Ureter (tissue), 1 donor: ENCODE measurements at places on chromosomes 12 and 14. TPM values are rescaled to one million over a fixed set of nuclear protein-coding genes. Genes with fewer than 3 reads are reported as not detected.

GRCh38 chr12:127556231-127556886 is 710.6 kb upstream of the TMEM132C start:
- DNase-seq: no peak

DNA sequence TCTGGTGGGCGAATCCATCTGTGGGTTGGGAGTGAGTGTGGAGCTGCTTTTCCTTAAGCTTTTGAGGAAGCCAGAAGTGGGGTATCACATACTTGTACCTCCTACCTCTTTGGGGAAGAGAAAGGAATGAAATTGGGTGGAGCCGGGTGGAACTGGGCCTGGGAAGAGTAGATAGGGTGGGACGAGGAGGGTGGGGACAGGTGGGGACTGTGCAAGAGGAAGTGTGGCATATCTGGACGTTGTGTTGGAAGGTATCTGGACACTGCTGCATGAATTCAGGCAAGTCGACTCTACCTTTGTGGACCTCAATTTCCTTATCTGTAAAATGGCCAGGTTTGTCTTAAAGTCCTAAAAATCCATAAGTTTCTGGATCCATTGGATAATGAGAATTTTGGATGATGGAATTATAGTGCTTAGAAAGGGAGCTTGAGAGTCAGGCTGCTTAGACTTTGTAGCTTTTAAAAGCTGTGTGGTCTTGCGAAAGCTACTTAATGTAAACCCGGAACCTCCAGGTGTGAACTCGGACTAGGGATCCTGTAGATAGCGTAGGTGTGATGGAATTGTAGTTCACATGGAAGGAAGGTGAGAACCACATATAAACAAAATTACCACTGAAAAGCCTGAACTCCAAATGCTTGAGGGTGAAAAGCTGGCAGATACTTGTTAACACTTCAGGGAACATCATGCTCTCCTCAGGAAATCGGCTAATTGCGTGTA is 2.1 kb downstream of the VRTN start:
- no peak for DNase-seq

DNA sequence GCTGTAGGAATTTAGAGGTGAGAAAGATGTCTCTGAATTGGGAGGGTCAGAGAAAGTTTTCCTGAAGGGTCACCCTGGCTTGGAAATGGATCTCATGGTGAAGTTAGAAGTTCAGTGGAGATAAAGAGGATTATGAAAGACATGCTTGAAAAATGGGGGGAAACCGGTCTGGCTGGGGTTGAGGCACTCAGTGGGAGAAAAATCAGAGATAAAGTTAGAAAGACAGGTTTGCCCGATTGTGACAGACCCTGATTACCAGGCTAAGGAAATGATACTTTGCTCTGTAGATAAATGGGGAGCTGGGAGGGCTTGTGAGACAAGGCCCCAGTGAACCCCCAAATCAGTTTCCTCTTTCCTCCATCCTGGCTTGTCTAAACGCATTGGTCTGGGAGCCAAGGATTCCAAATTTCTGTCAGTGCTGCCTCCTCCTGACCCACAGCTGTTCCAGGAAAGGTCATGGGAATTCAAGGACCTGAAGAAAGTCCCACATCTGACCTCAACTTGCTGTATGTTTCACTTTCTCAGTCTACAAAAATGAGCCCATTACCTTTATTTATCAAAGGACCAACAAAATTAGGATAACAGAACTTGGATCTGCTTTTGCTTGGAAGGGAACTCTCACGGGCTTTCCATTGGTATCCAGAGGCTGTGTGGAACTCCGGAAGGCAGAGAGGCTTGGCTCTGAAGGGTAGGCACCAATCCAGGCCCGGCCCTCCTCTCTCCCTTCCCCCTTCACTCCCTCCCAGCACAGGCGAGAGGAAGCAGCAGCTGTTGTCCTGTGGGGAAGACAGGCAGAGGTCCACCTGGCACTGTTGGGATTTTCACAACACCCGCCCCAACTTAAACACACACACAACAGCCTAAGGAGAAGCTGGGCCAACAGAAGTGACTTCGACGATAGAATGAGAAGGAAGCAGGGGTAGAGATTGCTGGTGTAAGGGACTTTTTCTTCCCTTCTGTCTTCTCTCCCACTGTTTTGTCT is 3.4 kb upstream of the RNASE7 start:
- DNase-seq: peak; percentile 79

- peak; percentile 56 for DNase-seq
Measured at GRCh38 chr12:118404876-118405521, 28.6 kb downstream of the SUDS3 start.

GRCh38 chr14:21019366-21019765 is 5.5 kb downstream of the NDRG2 start:
- no peak for DNase-seq

DNA sequence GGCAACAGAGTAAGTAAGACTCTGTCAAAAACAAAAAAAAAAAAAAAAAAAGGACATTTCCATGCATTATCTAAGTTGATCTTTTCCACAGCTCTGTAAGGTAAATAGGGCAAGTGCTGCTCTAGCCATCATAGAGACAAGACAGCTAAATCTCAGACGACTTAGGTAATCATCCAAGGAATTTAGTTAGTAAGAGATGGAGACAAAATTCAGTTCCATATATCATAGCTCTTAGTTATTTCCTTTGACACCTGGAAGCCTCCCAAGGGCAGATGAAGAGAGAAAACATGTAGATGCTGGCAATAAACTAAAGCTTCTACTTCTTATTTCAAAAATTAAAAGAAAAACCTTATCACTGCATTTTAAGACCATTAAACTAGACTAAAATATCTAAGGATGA is 48.7 kb downstream of the ST8SIA1 start:
- DNase-seq: no peak

Gene TMEM132C
- total RNA-seq: 12.6 TPM

Gene TEX22
- 6.2 TPM for total RNA-seq

- DNase-seq: no peak
Measured at GRCh38 chr12:128933926-128934325, 80.6 kb downstream of the GLT1D1 start.

GRCh38 chr12:128932521-128932920 is 79.2 kb downstream of the GLT1D1 start:
- no peak for DNase-seq

Gene POTEG
- not detected for total RNA-seq
